DND-41 (cell line): ENCODE measurements at places on chromosomes 11 and 22.

DNA sequence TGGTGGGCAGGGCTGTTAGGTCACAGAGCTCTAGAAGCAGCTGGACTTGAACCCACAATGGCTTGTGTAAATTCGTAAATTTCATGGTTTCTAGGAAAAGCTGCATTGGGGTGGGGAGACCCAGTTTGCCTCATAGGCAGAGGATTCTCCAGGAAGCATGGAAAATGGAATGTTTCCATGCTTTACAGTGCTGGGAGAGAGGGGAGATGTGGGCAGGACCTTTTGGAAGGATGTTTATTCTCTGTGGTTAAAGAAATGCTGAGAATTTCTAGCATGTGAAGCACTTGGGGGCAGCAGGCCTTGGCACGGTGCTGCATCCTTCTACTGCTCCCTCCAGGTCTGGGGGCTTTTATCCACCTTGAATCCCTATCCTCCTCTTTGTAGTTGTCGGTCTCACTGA is 46.3 kb downstream of the TRAF6 start:
- no peak overlapping the region for H3K27ac ChIP-seq
- no peak for DNase-seq
- no peaks in the 10 kb centered on the region for H3K4me1 ChIP-seq

GRCh38 chr11:66415423-66415822 is 5.4 kb upstream of the NPAS4 start:
- peaks cover 4% of the 10 kb centered on the region for H3K27me3 ChIP-seq
- no peak overlapping the region for H3K4me3 ChIP-seq
- H3K27ac ChIP-seq: no peak overlapping the region
- no peaks in the 10 kb centered on the region for H3K36me3 ChIP-seq

- no peak for DNase-seq
- H3K27ac ChIP-seq: no peak overlapping the region
- no peak overlapping the region for H3K4me3 ChIP-seq
- peaks cover 19% of the 10 kb centered on the region for H3K4me1 ChIP-seq
Measured at GRCh38 chr22:30433773-30434172, 8.2 kb downstream of the MTFP1 start.

DNA sequence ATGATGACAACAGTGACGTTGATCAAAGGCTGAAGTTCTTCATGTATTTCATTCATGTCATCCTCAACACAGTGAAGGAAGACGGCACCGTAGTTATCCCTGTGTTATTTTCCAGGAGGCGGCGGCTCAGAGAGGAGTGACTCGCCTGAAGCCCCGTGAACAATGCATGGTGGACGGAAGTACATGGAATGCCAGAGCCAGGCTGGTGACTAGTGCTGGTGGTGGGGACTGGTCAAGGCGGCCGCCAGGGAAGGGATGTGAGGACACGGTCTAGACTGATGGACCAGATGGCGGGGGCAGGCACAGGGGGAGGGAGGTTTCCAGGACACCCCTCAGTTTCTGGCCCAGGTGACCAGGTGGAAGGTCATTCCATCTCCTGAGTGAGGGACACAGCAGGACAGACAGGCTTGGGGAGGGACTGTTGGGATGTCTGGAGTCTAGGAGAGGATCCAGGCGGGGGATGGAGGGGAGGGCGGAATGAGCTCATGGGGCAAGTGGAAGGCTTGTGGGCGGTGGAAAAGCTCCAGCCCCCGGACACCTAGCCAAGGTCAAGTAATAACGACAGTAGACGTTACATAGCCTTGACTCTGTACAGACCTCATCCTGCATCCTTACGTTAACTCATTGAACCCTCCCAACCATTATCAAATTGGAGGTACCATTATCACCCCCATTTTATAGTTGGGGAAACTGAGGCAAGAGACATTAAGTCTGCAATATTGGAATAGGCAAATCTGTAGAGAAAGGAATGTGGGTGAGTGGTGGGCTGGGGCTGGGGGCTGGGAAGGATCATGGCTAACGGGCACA is 16.0 kb upstream of the PICK1 start:
- H3K27me3 ChIP-seq: no peaks in the 10 kb centered on the region
- no peak overlapping the region for H3K27ac ChIP-seq
- DNase-seq: no peak
- H3K36me3 ChIP-seq: no peaks in the 10 kb centered on the region
- no peaks in the 10 kb centered on the region for H3K4me1 ChIP-seq

- H3K36me3 ChIP-seq: no peaks in the 10 kb centered on the region
- no peak overlapping the region for H3K27ac ChIP-seq
- H3K4me1 ChIP-seq: no peaks in the 10 kb centered on the region
- no peaks in the 10 kb centered on the region for H3K27me3 ChIP-seq
Measured at GRCh38 chr11:110375351-110375750, 54.4 kb upstream of the FDX1 start.

GRCh38 chr11:60447846-60448245 is 7.8 kb upstream of the MS4A1 start:
- DNase-seq: no peak
- no peaks in the 10 kb centered on the region for H3K36me3 ChIP-seq
- no peaks in the 10 kb centered on the region for H3K27me3 ChIP-seq
- H3K27ac ChIP-seq: no peak overlapping the region
- H3K4me3 ChIP-seq: no peak overlapping the region

DNA sequence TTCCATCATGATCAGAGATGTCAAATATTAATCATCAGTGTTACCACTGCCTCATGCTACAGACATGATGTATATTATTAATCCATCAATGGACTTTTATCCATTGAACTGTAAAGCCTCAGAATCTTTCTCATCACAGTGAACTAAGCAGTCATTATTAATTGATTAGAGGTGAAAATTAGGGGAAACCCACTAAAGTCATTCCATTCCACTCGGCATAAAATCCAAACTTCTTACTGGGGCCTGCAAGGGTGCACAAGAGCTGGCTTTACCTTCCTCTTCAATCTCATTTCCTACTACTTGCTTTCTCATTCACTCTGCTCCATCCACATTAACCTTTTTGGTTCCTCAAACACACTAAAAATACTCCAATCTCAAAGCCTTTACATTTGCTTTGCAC is 7.9 kb upstream of the CD44 start:
- H3K4me3 ChIP-seq: no peak overlapping the region
- no peak overlapping the region for H3K27ac ChIP-seq
- no peak for DNase-seq
- no peaks in the 10 kb centered on the region for H3K27me3 ChIP-seq
- no peaks in the 10 kb centered on the region for H3K36me3 ChIP-seq
- H3K4me1 ChIP-seq: peaks cover 10% of the 10 kb centered on the region

DNA sequence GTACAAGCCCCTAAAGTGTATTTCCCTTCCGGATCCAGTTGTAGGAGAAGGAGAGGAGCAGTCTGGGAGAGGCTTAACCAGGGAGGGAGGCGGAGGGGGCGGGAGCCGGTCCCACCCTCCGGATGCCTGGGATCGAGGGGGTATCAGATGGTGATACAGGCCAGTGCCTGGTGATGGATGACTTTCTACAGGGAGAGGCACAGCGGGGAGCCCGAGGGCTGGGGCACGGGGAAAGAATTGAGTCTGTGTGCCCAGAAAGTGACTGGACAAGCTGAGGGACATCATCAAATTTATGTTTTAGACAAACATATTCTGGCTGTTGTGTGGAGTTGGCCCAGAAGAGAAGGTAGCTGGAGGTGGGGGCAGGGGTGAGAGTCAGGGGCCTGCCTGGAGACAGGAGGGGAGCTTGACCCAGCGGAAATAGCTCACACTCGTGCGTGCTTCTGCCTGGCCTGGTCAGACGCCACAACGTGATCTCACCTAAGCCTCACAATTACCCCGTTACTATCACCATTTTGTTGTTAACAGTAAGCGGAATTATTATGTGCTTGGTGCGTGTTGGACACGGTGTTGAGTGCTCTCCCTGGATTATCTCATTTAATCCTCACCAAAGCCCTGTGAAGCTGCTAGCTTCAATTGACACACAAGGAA is 42.4 kb downstream of the AMPD3 start:
- peaks cover 65% of the 10 kb centered on the region for H3K36me3 ChIP-seq
- no peak overlapping the region for H3K4me3 ChIP-seq
- no peaks in the 10 kb centered on the region for H3K27me3 ChIP-seq
- DNase-seq: no peak

GRCh38 chr22:44409974-44410316 is 88.1 kb downstream of the RTL6 start:
- no peak for DNase-seq
- H3K36me3 ChIP-seq: no peaks in the 10 kb centered on the region
- H3K4me3 ChIP-seq: no peak overlapping the region
- no peak overlapping the region for H3K27ac ChIP-seq

DNA sequence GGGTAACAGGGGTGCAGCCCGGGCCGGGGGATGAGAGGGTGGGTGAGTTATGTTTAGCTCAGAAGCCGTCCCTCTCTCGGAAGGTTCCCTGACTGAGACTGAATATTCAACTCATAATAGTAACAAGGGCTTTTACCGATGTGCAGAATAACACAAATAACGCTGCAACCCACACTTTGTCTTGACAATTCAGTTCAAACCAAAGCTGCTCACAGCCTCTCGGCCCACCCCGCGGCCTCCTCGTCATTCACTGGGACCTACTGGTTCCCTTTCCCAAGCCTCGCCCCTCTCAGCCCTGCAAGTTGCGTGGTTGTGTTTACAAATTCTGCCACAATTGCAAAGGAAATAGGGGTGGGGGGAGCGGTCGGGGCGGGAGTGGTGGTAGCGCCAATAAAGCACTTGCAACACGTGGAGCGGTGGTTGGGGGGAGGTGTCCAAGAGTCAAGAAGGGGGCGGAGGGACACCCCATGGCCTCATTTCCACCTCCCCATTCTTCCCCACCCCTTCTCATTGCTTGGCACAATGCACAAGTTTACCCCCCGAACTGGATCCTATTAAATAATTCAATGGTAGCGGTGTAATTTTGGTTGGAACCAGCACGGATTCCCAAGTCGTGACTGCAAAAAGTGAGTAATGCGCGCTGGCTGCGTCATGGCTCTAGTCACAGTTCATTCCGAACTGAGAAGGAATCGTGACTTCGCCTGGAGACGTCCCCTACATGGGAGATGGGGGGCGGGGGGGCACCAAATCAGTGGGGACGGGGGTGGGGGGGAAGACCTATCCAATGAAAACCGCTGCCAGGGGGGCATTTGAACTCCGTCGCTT is 102.0 kb upstream of the HSD17B12 start:
- H3K27me3 ChIP-seq: peaks cover 3% of the 10 kb centered on the region
- H3K4me3 ChIP-seq: no peak overlapping the region

DNA sequence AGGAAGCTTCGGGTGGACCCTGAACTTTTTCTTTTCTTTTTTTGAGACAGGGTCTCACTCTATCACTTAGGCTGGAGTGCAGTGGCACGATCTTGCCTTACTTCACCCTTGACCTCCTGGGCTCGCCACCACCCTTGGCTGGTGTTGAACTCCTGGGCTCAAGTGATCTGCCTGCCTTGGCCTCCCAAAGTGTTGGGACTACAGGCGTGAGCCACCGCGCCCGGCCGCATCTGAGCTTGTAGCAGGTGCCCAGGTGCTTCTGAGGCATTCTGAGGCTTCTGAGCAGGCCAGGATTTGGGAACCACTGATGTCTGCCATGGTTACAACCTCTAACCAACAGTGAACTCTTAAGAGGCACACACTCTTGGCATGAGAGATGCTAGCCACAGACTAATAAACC is 5.1 kb downstream of the USP35 start:
- no peak for DNase-seq
- H3K27ac ChIP-seq: no peak overlapping the region; the same call in 1 of the 2 replicates
- no peak overlapping the region for H3K4me3 ChIP-seq
- H3K36me3 ChIP-seq: peaks cover 23% of the 10 kb centered on the region
- no peaks in the 10 kb centered on the region for H3K27me3 ChIP-seq
- H3K4me1 ChIP-seq: peaks cover 37% of the 10 kb centered on the region

- peak; percentile 86 for DNase-seq
- peaks cover 50% of the 10 kb centered on the region for H3K36me3 ChIP-seq
- H3K4me3 ChIP-seq: peak overlapping the region; percentile 67; the same call in 1 of the 2 replicates
Measured at GRCh38 chr11:795634-796564, 2.2 kb downstream of the SLC25A22 start.

GRCh38 chr22:33746501-33746928 is 173.8 kb downstream of the LARGE1 start:
- no peak overlapping the region for H3K4me3 ChIP-seq
- no peaks in the 10 kb centered on the region for H3K36me3 ChIP-seq
- H3K27ac ChIP-seq: no peak overlapping the region
- no peak for DNase-seq
- H3K27me3 ChIP-seq: no peaks in the 10 kb centered on the region

DNA sequence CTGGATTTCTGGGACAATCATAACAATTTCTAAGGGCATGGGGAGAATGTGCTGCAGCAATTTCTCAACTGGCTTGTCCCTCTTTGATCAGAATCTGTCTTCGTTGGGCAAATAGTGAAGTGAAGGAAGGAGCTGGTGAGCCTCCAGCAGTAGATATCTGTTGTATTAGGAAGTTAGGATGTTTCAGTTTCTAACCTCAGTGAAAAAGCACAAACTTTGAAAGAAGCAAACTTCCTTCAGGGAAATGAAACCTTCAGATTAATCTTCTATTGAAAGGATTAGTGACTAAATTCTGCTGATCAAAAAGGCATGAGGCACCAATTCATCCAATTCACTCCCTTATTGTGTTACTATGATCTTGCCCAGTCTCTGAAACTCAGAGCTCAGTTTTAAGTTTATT is 24.3 kb downstream of the LMO2 start:
- no peak overlapping the region for H3K4me3 ChIP-seq
- no peaks in the 10 kb centered on the region for H3K4me1 ChIP-seq
- no peaks in the 10 kb centered on the region for H3K36me3 ChIP-seq

DNA sequence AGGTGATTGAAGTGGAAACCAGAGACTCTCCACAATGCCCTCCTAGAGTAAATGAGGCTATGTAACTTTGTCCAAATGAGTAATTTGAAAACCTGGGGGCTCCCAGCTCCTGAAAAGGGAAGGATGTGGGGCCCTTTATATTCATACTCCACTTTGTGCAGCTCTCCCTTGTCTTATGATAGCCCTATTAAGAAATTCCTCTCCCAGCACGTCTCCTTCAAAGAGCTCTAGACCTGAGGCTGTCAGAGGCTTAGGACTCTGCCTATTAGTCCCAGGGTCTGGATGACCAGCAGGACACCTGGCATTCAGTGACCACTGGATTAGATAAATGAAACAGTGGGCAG is 2.1 kb downstream of the SLC43A1 start:
- no peaks in the 10 kb centered on the region for H3K36me3 ChIP-seq
- H3K4me1 ChIP-seq: peaks cover 28% of the 10 kb centered on the region
- no peak overlapping the region for H3K27ac ChIP-seq
- peaks cover 23% of the 10 kb centered on the region for H3K27me3 ChIP-seq

DNA sequence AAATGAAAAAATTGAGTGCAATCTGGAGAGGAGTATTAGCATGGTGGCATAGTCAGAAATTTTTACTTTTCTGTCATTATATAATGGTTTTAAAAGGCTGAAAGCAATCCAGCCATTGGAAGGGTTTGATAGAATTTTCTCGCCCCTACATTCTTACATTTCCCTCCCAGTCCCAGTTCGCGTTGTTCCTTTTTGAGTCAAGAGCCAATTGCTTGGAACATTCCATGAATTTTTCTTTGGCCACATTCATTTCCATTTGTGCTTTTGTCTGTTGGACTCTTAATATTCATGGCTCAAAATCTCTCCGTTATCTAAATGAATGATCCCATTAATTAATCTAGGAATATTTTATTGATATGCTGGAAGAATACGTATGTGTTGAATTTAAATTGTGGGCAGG is 66.0 kb downstream of the GRK3 start:
- no peak overlapping the region for H3K27ac ChIP-seq
- H3K27me3 ChIP-seq: no peaks in the 10 kb centered on the region
- no peak for DNase-seq
- no peaks in the 10 kb centered on the region for H3K4me1 ChIP-seq
- H3K36me3 ChIP-seq: no peaks in the 10 kb centered on the region
- no peak overlapping the region for H3K4me3 ChIP-seq

GRCh38 chr11:35150454-35150853 is 11.5 kb downstream of the CD44 start:
- H3K4me3 ChIP-seq: no peak overlapping the region
- H3K27me3 ChIP-seq: no peaks in the 10 kb centered on the region
- peaks cover 15% of the 10 kb centered on the region; the same call in 1 of the 2 replicates for H3K36me3 ChIP-seq
- no peak for DNase-seq
- H3K27ac ChIP-seq: no peak overlapping the region
- H3K4me1 ChIP-seq: peaks cover 4% of the 10 kb centered on the region
